RPMI8226 (cell line): ENCODE measurements at places on chromosomes 16 and 17.

DNA sequence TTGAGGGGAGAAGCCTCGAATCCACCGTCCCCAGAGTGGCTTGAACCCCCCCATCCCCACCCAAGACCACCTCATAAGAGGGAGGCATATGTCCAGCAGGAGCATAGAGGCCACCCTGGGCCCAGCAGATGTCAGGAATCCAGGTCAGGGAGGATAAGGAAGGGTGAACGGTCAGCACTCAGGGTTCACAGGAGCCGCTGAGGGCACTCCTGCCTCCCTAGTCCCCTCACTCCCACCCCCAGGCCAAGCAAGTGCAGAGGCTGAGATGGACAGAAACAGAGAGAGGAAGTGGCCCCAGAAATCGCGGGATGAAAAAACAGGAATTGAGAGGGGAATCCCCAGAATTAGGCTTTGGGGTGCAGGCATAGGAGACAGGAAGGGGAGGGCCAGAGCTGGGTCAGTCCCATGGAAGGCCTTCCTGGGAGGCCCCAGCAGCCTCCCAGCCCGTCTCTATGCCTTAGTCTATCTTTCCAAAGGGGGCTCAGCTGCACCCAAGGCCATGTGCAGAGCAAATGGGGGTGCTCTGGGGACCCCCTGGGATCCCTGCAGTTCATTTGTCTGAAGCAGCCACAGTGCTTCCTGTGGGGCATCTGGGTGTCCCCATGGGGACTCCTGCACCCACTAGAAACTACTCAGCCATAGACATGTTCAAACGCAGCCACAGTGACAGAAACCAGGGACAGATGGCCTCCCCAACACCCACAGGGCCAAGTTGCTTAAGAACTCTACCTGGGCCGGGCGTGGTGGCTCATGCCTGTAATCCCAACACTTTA, 1.7 kb downstream of the CMTM3 start:
- DNase-seq: no peak

DNA sequence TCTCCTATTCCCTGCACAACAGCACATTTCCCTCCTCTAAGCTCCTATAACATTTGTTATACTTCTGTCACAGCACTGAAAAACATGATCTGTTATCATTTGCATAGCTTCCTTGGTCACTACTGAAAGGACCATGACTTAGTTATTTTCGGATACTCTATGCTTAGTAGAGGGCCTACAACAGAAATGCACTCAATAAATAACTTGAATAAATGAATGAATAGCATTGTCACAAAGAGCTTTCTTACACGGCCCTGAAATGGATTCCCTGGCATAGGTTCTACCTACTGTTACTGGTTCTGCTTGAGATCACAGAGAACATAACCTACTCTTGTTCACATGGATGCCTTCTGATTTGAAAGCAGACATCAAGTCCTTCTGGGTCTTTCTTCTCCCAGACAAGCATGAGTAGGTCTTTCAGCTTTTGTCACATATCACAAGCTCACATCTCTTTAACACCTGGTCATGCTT, 41.6 kb downstream of the MYO1D start:
- DNase-seq: no peak

- no peak for DNase-seq
Observed at GRCh38 chr17:1021147-1021546, 24.2 kb downstream of the TIMM22 start.

- DNase-seq: no peak
Observed at GRCh38 chr16:85056211-85056748, 28.7 kb downstream of the KIAA0513 start.

DNA sequence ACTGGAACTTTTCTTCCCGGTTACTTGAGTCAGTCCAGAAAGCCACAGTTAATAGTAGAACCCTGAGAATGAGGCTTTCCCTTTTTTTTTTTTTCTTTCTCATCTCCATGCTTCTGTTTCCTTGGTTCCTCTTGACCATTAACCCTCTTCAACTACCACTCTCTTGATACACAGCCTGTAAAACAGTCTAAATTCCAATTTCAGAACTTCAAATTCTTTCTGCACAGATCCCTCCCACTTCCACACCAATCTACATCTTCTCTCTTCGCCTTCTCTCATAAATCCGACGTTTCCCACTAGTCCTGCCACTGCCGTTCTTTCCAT, 588 bp downstream of the METTL16 start:
- DNase-seq: no peak
